Head of caudate nucleus (tissue), 42 donors: ENCODE measurements at places on chromosomes 2 and 18.
A peak's percentile ranks its signal among the peaks of the same experiment; 100 is the strongest.

- no peak for DNase-seq
Observed at GRCh38 chr18:75107931-75108276, 101.0 kb downstream of the PTGR3 start.

GRCh38 chr2:232698556-232699091 is 1.5 kb downstream of the GIGYF2 start:
- no peak for DNase-seq

DNA sequence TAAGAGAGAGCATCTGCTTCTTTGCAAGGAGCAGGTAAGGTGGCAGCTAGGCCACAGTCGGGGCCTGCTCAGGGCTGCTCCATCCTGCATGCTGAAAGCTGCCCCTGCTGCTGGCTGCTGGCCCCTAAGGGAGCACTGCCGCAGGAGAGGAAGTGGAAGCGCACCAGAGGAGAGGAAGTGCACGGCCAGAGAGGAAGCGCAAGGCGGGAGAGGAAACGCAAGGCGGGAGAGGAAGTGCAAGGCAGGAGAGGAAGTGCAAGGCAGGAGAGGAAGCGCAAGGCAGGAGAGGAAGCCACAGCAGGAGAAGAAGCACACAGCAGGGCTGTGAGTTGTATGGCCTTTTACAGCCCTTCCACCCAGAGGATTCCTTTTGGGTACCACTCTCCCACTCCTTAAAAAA is 539.0 kb upstream of the TNP1 start:
- no peak for DNase-seq

GRCh38 chr18:79367480-79367879 is 28.2 kb upstream of the NFATC1 start:
- DNase-seq: no peak

- no peak for DNase-seq
Observed at GRCh38 chr18:24762511-24762910, 302.1 kb downstream of the HRH4 start.

DNA sequence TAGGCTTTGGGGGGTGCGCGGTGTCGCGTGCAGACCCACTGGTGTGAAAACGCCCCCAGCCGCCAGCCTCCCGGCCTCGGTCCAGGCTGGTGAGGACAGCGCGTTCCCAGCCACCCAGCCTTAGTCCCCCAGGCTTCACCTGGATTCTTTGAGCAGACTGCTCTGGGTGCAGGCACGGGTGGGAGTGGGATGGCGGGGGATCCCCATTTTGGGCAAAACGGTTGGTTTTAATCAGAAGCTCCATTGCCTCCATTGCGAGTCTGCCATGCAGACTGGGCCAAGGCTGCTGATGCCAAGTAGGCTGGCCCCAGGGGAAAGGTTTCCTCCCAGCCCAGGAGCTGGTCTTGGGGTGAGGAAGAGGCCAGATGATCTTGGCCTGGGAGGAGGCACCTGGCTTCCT is 445 bp downstream of the MLPH start:
- DNase-seq: no peak

DNA sequence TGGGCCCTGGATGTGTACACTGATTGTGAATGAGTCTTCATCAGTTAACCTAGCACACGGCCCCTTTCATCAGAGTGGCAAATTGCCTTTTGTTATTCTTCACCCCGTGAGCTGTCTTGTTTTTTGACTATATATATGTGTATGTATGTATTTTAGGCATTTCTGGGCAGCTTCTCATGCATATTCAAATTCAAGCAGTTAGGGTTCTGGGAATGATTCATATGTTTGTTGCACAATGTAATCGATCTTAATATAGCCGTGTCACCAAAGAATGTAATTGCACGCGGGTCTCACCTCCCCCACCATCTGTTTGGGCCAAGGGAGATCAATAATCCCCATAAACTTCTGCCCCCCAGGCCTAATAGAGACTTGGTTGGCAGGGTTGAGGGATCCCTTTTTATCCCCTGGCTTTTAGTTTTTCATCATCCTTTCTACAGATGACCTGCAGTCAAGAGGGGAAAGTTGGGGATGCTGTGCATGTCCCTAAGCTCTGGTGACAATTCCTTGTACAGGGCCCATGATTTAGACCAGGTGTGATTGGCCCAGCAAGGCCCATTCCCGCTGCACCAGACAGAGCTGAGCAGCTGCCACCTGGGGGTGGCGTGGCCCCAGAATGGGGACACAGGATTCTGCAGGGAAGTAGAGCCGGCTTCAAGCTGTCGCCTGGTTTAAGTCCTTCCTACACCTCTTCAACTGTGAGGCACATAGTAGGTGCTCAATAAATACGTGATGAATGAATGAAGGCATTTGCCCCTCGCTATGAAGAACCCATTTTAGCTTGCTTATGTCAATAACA is 19.2 kb downstream of the KCNF1 start:
- no peak for DNase-seq

DNA sequence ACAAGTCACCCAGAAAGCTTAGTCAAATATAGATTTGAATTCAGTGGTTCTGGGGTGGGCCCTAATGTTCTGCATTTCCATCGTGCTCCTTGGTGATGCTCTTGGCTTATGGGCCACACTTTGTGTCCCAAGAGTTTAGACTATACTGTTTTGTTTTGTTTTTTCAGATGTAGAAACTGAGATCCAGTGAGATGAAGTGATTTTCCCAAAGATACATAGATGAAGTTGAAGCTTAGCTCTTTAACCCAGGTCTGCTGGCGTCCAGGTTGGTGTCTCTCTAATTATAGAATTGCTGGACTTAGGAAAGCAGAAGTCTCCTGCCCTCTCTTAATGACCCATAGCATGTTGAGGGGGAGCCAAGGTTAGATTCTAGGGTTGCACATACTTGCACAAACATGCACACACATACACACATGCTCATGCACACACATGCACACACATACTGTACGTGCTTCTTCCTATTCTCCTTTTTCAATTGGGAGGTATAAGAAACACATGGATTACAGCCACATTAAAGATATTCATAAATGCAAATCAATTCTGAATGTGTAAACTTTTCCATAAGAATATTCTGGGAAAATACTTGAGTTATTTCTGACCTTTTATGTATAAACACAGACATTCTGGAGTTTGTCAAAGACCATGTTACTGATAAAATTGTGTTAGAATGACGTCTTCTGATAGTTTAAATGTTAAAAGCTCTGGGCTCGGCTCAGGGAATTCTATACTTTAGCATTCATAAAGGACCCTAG is 41.3 kb upstream of the IL1R1 start:
- no peak for DNase-seq

GRCh38 chr2:20633001-20633400 is 17.9 kb downstream of the HS1BP3 start:
- no peak for DNase-seq

DNA sequence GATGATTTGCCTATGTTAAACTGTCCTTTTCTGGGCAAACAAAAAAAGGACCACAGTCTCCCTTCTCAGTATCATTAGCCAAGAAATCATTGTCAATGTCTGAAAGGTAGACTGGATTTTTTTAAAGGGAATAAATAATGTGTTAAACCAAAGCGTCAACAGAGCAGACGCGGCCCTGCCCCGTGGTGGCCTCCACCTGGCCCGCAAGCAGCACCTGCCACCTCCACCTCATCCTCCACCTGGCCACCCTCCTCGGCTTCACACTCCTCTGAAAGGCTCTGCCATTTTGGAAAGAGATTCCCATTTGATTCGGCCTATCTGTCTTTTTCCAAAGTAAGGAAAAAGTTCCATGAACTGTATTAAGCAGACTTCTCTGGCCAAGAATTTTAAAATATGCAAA is 67.9 kb upstream of the TMEM200C start:
- DNase-seq: no peak

GRCh38 chr2:239821694-239822075 is 203.5 kb downstream of the NDUFA10 start:
- no peak for DNase-seq

- DNase-seq: peak; percentile 58
Observed at GRCh38 chr2:219285894-219286425, 6.8 kb downstream of the DNAJB2 start.

- DNase-seq: no peak
Observed at GRCh38 chr18:74146756-74147155, 878 bp downstream of the FBXO15 start.

DNA sequence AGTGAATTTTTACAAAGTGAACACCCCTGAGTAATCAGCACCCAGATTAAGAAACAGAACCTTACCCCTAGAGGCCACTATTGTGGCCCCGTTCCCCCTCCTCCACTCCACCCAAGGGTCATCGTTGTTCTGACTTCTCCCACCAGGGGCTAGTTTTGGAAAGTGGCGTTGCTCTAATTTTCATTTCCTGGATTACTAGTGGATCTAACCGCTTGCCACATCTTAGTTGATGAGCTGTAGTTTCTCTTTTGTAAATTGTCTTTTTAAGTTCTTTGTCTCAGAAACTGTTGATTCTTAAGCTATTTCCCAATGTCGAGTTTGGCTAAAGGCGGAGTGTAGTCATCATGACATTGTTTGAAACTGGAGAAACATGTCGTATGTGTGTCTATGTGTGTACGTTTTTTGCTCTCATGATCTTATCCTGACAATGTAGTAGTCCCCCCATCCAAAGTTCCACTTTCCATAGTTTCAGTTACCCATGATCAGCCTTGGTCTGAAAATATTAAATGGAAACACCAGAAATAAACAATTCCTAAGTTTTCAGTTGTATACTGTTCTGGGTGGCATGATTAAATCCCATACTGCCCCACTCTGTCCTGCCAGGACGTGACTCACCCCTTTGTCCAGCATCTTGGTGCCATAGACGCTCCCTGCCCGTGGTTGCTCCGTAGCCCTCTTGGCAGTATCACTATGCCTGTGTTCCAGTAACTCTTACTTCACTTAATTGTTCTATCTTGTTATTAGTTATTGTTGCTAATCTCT is 71.0 kb upstream of the SP3 start:
- no peak for DNase-seq

- no peak for DNase-seq
Observed at GRCh38 chr2:98020992-98021713, 25.4 kb upstream of the TMEM131 start.

- DNase-seq: no peak
Observed at GRCh38 chr2:3396920-3397559, 17.5 kb downstream of the TRAPPC12 start.

DNA sequence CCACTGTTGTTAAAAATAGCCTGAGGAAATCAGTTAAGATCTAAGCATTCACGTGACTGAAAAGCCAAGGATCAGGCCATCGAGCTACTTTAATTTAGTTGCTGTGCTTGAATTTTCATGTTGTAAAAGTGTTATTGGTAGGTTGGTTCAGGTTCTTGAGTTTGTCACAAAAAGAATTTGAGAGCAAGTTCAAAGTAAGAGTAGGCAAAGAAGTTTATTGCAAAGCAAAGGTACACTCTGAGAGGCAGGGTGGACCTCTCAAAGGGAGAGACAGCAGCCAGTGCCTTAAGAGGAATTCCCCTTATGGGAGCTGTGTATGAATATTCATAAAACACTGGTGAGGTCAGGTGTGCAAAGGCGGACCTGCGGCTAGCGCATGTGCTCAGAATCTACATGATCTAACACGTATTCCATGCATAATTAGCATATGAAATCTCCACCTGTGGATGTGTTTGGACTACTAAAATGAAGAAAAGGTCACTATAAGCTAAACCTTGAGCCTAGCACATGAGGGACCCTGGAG is 236.5 kb downstream of the NDUFA10 start:
- DNase-seq: no peak

- DNase-seq: peak; percentile 72
Observed at GRCh38 chr2:95056461-95057459, 31.3 kb downstream of the MAL start.

DNA sequence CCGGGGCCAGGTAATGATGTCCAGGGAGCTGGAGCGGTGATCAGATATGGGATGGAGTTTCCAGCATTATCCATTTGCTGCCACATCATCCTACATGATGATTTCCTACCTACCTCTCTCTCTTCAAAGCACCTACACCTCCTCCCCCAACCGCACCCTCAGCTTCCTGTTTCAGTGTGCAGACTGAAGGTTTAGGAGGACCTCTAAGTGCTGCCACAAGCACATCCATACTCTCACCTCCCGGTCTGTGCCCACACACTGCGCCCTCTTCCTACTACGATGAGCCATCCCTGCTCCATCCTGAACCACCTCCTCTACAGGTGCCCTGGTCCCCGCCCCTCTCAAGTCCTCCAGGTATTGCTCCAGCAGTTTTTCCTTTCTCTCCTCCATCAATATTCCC is 123.7 kb downstream of the ALPK2 start:
- no peak for DNase-seq

- DNase-seq: no peak
Observed at GRCh38 chr18:40412410-40412809, 1542.6 kb upstream of the PIK3C3 start.

DNA sequence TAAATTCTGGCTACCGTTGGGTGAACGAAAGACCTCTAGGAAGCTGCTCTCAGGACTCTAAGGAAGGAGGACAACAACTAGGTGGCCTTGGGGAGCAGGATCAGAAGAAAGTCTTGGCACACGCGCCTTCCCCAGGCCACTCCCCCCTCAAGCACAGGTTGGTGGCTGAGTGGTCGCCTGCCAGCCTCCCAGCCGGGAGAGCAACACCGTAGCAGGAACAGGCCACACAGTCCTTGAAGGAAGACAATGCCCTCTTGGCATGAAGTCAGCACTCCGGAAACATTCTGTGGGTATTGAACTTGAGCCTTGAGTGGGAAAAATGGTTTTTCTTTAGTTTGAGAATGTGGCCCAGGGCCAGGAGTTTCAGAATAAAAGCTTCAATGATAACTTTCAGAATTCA is 87.4 kb upstream of the AGAP1 start:
- DNase-seq: no peak

DNA sequence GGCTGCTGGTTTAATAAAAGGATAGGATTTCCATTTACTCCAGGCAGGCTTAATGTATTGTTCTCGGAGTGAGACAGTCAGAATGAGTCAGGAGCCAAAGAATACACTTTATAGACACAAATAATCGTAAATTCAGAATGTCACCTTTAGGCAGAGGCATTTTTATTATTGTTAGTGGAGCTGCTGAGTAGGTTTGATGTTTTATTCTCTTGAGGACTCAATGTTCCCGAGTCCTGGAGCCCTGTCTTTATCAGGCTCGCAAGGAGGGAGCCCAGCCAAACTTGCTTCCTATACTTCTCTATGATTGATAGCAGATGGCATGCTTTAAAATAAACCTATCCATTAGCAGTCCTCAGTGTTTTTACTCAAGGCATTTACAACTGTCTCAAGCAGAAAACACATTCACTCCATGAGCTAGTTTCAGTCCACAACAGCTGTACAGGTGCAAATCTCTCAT is 492.3 kb upstream of the ZEB2 start:
- DNase-seq: no peak

DNA sequence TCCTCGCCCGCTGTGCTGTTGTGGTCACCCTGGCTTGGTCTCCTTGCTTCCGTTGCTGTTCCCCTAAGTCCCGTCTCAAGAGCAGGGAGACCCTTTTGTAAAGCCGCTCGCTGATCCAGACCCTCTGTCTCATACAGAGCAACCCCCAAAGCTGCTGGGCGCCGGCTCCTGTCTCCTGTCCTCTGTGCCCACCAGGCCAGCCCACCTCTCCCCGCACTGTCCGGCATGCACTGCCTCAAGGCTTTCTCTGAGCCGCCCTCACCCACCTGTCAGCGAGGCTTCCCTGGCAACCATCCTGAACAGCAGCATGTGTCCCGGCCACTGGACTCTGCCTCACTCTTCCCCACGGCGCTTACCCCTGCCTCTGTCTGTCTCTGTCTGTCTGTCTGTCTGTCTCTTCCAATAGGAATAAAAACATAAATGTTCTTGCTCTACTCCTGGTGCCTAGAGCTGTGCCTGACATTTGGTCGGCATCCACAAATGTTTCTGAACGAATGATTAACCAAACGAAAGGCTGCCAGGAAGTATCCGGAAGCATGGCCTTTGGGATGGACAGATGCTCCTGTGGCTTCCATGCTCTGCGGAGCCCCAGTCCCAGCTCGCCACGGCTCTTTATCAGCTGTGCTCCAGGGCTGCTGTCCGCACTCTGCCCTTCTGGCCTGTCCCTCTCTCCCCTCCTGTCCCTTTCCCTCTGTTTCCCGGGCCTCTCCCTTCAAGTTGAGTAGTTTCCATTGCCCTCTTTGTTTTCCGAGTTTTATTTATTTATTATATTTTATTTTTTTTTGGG is 7.8 kb downstream of the COLEC11 start:
- DNase-seq: no peak
